ENCODE measurements at places on chromosomes 2 and 18. TPM values are rescaled to one million over a fixed set of nuclear protein-coding genes. Genes with fewer than 3 reads are reported as not detected.

UGT1A5 gene
- total RNA-seq, result not detected

COLEC11 gene
- total RNA-seq, result not detected

AGXT gene
- total RNA-seq, result not detected

CHCHD5 gene
- 20.4 TPM for total RNA-seq

DNA sequence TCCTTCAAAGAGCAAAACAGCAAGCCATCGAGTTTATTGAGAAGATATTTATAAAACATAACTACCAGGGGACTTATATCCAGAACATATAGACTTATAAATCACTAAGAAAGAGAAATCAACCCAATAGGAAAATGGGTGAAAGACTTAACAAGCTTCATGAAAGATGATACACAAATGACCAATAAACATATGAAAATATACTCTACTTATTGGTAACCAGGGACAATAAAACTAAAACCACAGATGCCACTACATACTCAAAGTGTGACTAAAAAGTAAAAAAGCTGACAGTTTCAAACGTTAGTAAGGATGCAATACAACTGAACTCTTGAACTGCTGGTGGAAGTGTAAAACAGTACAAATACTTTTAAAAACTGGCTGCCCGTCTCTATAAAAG, 154.3 kb downstream of the TMEM163 start:
- no peaks in the 10 kb centered on the region for H3K4me1 ChIP-seq
- peaks cover 3% of the 10 kb centered on the region for H3K27me3 ChIP-seq
- H3K27ac ChIP-seq, result no peak overlapping the region
- DNase-seq, result no peak
- no peak overlapping the region for H3K4me3 ChIP-seq

DNA sequence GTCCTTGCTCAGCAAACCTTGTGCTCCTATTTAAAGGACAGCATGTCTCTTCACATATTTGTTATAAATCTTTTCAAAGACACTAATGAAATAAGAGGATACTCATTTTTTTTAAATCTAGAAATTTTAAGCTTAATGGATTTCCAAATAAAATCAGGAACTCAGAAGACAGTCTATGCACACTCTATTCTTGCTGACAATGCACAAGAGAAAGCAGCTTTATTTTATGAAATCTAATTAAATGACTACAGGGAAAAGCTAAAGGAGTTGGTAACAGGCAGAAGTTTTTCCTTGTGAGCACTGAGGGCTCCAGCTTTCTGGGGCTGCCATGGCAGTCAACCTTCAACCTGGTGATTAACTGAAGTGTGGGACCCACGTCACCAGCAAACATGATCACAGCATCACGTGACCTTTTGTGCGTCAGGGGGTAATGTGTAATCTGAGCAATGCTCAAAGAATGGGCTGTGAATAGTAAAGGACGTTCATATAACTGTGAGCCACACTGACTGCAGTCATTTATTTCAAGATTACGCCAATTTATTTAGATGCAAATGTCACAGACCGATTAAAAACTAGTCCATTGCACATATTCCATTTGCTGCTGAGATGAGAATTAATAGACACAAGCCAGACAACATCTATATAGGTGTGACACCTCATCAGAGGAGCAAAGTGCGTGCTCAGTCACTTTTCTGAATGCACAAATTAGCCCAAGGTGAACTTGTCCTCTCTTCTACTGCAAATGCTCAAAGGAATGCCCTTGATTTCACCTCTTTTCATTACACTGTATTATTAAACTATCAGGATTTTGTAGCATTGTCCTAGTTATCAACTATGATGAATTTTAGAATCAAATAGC, 11.6 kb upstream of the DNER start:
- no peak for DNase-seq
- H3K4me3 ChIP-seq, result no peak overlapping the region
- no peaks in the 10 kb centered on the region for H3K36me3 ChIP-seq
- H3K27me3 ChIP-seq, result no peaks in the 10 kb centered on the region

DNA sequence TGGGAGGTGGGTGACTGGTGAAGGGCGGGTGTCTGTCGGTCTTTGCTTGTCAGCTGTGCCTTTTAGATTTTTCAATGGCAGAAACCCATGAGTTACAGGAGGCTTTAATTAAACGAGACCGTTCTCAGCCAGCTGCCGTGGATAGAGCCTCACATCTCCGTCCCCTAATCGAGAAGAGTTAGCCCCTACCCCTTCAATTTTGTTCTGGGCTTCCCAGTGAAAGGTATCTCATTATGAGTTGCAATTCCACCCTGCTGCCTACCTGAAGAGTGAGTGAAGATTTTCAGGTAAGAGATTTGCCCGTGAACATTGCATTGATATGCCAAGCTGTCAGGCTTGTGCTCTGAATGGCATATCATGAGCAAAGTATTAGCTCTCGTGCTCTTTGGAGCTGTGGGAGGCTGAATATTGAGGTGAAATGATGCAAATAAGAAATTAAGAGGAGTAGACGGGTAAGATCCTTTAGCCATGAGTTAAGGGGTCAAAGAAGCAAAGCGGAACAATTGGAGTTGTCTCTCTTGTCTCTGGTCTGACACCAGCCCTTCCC, 118.7 kb upstream of the MSTN start:
- H3K27ac ChIP-seq, result no peak overlapping the region
- H3K36me3 ChIP-seq, result no peaks in the 10 kb centered on the region

DNA sequence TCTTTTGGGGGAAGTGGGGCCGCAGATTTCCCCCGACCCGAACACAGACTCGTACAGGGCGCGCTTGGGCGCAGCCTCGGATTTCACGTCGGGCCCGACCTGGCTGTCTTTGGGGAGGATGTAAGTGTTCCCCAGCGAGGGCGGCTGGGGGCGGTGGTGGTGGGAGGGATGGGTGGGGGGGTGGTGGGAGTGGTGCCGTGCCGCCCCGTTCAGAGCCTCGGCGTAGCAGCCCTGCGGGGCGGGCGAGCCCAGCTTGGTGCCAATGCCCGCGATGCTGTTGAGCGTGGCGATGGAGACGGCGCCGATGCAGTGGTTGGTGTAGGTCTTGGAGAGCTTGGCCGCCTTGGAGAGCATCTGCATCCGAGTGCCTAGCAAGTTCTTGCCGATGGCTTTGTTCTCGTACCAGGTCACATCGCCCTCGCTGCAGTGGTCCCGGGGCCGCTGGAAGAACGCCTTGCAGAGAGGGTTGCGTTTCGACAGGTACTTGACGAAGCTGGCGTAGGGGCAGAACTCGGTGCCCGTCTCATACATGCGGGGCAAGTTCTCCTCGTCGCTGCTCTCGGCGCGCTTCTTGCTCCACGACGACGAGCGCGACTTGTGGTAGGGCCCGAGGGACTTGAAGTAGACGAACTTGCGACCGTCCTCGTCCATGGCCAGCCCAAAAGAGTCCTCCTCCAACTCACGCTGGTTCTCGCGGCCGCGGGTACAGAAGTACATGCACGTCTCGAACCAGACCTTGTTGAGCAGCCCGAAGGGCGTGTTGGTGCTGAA, 1.3 kb downstream of the KCTD1 start:
- peaks cover 4% of the 10 kb centered on the region for H3K27me3 ChIP-seq
- no peak overlapping the region for H3K4me3 ChIP-seq

DNA sequence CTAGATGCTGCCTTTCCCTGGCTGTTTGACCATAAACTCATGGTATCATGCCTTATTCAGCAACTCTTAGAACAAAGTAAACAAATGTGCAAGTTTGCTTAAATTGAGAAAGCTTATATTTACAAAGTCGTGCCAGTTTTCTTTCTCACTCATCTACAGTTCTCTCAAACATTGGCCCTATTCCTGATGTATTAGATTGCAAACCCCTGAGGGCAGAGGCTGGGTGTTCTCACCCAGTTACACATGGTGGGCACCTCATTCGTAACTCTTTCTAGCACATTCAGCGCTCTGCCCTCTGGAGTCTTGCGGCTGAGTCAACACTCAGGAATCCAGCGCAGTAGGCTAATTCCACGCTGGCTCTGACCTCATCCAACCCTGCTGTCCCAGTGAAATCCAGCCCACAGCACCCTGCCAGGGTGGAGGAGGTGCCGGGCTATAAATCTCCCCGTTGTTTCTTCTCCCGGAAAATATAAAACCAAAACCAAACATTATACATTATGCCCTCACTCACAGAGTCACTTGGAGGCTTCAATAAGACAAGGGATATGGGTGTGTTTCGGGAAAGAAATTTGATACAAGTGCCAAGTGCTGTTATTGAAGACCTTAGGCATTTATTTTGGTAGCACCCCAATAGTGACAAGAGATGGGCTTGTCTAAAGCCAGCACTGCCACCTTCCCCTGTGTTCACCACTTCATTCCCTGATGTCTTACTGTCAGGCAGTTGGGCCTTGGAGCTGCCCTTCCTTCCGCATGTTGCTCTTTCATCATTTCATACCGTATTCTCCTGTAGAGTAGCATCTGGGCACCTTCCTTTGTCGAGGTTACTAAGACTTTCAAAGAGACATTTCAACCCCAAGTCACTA, 287.4 kb downstream of the PRKCE start:
- no peaks in the 10 kb centered on the region for H3K4me1 ChIP-seq
- no peak for DNase-seq
- H3K36me3 ChIP-seq, result no peaks in the 10 kb centered on the region

DNA sequence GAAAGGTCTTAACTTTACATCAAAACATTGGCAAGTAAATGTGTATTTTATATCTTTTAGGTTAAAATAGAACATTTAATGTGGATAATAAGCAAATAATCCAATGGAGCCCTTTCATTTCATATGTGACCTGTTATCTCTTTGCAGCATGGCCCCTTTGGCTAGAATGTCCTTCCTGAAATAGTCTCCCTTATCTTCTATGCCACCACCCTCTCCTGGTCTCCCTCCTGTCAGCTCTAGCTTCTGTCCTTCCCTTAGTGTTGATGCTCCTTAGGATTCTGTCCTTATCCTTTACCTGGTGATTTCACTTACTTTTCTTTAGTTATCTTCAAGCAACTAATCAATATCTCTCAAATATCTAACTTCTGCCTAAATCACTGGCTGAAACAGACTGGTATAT, 87.1 kb upstream of the TFCP2L1 start:
- no peak for DNase-seq
- no peaks in the 10 kb centered on the region for H3K36me3 ChIP-seq
- no peaks in the 10 kb centered on the region for H3K4me1 ChIP-seq
- H3K4me3 ChIP-seq, result no peak overlapping the region
- H3K27ac ChIP-seq, result no peak overlapping the region

ADCYAP1 gene
- not detected for total RNA-seq

- H3K4me3 ChIP-seq, result no peak overlapping the region
- no peak overlapping the region for H3K27ac ChIP-seq
- H3K36me3 ChIP-seq, result no peaks in the 10 kb centered on the region
- no peaks in the 10 kb centered on the region for H3K4me1 ChIP-seq
Measured at GRCh38 chr2:200609028-200609614, 23.3 kb downstream of the AOX1 start.

- no peaks in the 10 kb centered on the region for H3K27me3 ChIP-seq
- DNase-seq, result no peak
- no peaks in the 10 kb centered on the region for H3K4me1 ChIP-seq
- H3K4me3 ChIP-seq, result no peak overlapping the region
Measured at GRCh38 chr2:20061476-20061875, 10.0 kb upstream of the LAPTM4A start.

CAPN14 gene
- total RNA-seq, result 0.24 TPM

DNA sequence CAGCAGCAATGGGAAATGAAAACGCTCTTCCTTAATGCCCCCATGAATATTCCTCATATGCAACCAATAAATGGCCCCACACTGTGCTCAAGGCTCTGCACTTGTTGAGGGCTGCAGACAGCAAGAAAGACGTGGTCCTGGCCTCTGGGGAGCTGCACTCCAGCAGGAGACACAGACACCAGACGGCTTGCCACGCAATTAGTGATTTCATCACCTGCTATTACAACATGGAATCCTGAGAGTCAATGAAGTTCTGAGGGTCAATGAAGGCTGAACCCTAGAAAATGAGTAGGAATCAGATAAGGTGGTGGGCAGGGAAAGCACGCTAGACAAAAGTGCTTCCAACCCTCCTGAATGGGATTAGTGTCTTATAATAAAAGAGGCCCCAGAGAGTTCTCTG, 18.9 kb downstream of the CREG2 start:
- H3K27ac ChIP-seq, result no peak overlapping the region
- H3K27me3 ChIP-seq, result no peaks in the 10 kb centered on the region
- H3K4me3 ChIP-seq, result no peak overlapping the region
- H3K36me3 ChIP-seq, result no peaks in the 10 kb centered on the region
- DNase-seq, result no peak

UGT1A7 gene
- total RNA-seq, result not detected

Measured in naive thymus-derived CD4-positive, alpha-beta T cell (primary cell).